ENCODE measurements at places on chromosomes 11 and 22.

- DNase-seq: no peak
Measured at GRCh38 chr11:15976433-15977045, 379.8 kb downstream of the SOX6 start.

DNA sequence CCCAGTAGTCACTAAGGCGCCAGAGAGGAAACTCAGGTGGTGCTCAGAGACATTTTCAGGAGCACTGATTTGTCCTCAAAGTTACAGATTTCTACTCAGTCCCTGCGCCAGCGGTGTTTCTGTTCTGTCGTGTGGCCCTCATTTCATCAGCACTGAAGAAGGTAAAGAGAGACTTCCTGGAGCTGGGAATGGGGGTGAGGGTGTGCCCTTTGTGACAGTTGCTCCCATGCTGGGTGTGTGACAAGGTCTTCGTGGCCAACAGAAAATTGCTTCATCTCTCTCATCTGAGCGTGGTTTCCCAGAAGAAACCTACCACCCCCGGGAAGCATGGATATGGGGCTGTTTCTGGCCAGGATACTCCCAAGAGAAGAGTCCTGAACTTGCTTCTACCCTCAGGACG is 2.0 kb upstream of the PPARA start:
- no peak for DNase-seq

DNA sequence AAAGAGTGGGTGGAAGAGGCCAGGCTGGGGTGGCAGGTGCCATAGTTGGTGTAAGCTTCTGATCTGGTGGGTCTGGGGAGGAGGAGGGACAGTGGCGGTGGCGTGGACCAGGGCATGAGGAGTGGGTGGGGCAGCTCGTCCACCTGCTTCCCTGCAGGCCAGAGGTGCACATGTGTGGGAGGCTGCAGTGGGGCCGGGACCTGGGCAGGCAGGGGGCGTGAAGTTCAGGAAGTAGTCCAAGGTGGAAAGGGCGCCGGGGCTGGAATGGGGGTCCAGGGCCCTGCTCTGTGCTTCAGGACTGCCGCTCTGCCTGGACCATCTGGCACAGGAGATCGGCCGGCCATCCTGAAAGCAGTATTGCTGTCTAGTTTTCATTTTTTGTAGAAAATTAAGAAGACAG is 15.9 kb downstream of the RIBC2 start:
- DNase-seq: no peak

- no peak for DNase-seq
Measured at GRCh38 chr11:104918113-104918824, 20.0 kb upstream of the CASP12 start.

DNA sequence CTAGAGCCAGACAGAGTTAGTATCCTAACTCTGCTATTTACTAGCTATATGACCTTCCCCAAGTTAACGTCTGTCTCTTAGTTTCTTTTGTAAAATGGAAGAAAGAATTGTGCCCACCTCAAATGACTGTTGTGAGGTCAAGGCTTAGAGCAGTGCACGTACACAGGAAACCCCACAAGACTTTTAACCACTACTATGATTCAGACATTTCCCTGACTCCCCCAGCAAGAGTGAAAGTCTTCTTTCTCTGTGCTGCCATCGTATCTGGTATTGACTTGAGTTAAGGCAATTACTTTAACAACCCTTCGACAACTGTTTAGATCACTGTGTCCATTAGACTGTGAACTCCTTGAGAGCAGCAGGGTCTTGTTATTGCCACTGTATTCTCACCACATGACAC is 2.6 kb upstream of the OR52W1 start:
- no peak for DNase-seq

GRCh38 chr22:36544107-36544620 is 15.2 kb upstream of the EIF3D start:
- DNase-seq: no peak

DNA sequence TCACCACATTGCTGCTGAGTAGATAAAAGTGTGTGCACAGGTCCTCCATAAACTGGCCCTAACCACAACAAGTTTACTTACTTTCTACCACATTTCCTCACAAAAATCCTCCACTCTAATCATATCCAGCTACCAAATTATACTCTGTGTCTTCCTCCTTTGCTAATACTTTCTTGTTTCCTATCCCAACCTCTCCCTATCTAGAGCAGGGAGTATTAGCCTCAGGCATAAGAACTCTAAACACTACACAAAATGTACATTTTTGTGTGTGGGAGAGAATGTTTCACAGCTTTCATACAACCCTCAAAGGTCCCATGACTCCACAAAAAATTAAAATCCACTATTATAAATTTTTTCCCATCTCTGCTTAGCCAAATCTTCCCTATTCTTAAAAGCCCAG is 72.4 kb downstream of the ATG16L2 start:
- no peak for DNase-seq

- no peak for DNase-seq
Measured at GRCh38 chr11:2803186-2804091, 82.1 kb downstream of the CDKN1C start.

GRCh38 chr11:48107188-48107704 is 109.4 kb upstream of the OR4B1 start:
- no peak for DNase-seq
